HFFc6 (cell line): ENCODE measurements at places on chromosomes 1 and 21. TPM values are rescaled to one million over a fixed set of nuclear protein-coding genes. Genes with fewer than 3 reads are reported as not detected.

DNA sequence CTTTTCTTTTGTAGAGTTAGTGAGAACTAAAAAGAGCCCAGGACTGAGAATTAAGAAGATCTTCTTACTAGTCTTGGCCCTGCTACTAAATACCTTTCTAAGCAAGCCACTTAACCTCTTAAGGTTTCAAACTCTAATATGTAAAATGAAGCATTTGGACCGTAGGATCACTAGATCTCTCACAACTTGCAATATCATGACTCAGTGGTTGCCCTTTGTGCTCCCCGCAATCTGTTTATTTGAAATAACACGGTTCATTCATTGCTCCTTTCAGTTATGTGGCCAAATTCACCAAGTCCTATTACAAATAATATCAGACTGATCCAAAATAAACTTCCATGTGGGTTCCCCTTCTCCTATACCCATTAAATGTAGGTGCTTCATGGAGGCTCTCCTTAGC is 10.8 kb downstream of the PALMD start:
- no peak for DNase-seq

DNA sequence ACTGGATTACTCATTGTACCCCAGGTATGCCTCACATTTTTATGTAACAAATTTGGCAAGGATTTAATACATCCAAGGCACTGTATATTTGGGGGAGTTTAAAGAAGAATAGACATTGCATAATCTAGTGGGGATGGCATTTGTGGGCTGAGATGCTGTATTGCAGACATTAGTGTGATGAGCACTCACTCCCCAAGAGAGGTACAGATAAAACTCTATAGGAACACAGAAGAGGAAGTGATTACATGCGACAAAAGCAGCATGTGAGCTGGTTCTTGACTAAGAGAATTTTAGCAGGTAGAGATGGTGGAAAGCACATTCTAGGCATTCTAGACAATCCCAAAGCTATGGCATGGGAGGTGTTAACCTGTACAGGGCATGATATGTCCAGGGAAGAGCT is 24.2 kb upstream of the CDC14A start:
- DNase-seq: no peak

- DNase-seq: no peak
Observed at GRCh38 chr1:173009597-173009996, 41.1 kb downstream of the TNFSF18 start.

DNA sequence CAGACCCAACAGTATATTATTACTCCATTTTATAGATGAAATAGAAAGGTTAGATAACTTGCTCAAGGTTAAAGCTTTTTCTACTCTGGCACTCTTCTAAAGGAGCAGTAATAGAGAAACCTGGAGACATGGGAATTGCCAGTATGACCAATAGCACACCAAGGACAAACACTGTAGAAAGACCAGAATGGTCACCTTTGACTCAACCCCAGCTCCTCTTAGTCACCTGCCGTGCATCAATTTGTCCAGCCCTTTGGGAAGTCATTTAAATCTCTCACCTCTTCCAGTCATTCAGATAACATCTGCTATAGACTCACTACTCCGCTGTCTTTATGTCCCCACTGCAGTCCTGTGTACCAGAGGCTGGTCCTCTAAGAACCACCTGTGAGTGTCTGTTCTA is 23.9 kb upstream of the SLC44A3 start:
- no peak for DNase-seq

DNA sequence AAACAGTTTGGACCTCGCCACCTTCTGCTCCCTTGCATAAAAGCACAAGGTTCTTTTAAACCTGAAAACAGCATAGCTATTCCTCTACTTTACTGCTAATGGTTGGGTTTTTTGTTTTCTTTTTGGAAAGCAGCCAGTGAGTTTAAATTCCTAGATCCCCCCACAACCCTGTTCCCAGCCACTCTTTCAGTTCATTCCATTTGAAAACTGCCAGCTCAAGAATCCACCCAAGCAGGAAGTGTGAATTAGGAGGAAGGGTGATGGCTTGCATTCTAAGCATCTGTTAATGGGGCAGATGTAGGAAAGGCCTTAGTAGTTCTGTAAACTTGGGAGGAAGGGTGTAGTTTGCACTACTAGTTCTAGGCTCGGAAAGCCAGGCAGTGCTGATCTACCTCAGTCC is 172.9 kb upstream of the HOOK1 start:
- no peak for DNase-seq

DNA sequence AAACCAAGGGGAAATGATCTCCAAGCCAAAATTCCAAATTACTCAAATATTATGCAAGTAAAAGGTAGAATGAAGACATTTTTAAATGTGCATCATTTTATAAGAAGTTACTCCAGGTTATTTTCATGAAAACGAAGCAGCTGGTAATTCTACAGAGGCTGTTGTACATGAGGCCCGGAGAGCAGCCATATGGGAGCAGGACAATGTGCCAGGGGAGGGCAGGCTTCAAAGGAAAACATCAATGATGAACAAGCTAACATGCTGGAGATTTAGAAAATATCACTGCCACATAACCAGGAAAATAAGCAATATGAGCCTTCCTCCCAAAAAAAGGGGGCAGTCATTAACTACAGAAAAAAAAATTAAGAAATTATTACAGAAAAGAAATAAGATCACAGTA is 109.1 kb downstream of the TIAM1 start:
- no peak for DNase-seq

DNA sequence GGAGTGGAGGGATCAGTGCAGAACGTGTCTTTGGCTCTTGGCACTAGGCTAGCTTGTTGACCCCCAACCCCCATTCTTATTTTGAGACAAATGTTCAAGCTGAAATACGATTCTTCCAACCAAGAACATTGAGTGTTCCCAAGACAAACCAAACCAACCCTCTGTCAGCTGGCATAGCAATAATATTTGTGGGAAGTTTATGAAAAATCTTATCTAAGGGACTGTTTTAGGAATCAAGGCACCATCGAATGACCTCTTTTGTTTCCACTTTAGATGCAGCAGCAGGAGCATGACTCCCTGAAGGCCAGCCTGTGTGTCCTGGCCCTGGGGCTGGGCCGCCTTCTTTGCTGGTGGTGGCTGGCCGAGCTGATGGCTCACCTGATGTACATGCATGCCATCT is 89.2 kb downstream of the HHAT start:
- DNase-seq: no peak

GRCh38 chr21:15018382-15018781 is 46.4 kb downstream of the NRIP1 start:
- DNase-seq: no peak

DNA sequence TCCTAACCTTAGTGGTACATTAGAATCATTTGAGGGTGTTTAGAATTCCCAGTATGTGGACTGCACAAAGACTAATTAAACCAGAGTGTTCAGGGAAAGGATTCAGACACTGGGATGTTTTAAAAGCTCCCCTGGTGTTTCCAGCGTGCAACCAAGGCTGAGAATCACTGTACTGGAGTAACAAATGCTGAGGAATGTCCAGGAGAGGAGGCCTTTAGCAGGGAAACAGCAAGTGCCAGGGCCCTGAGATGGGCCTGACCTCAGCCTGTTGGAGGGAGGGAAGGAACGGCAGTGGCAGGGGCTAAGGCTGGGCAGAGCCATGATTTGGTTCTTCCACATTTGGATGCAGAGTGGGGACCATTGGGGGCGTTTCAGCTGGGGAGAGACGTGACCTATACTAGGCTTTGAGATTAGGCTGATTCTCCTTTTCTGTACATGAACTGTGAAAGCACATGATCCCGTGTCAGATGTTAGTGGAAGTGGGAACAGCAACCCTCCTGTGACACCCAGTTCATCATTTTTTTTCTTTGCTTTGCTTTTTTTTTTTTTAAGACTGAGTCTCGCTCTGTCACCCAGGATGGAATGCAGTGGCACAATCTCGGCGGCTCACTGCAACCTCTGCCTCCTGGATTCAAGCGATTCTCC is 49.3 kb downstream of the KANK4 start:
- no peak for DNase-seq

DNA sequence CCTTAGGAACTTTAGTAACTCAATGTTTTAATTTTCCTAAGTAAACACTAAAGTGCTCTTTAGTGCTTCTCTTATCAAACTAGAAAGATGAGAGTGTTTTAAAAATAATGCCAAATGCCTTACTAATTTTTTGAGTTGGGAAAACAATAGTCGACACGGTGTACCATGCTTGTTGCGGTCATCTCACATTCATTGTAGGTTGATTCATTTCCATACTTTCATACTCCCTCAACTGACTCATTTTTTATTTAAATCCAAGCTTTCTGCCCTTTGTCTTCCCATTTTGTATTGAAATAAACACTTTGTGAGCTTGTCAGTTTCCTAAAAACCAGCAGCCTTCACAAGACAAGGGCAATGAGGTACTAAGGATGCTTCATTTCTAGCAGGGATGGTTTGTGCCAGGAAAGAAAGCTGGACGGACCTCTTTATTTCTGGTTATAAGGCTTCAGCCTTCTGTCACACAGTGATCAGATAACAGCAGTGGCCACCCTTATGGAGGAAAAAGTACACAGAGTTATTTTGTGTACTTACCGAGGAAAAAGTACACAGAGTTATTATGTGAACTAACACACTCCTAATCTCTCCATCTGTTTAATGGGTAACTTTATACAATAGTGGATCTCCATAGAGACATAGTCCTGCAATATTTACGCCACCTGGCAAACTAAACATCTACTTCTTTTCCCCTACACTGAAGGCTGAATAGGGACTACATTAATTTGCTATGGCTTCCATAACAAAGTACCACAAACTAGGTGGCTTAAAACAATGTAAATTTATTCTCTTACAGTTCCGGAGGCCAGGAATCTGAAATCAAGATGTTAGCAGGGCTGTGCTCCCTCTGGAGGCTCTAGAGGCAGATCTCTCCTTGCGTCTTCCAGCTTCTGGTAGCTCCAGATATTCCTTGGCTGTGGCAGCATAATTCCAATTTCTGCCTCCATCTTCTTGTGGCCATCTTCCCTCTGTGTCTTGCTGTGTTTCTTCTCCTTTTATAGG is 13.0 kb upstream of the CCDC190 start:
- DNase-seq: peak; percentile 75

DNA sequence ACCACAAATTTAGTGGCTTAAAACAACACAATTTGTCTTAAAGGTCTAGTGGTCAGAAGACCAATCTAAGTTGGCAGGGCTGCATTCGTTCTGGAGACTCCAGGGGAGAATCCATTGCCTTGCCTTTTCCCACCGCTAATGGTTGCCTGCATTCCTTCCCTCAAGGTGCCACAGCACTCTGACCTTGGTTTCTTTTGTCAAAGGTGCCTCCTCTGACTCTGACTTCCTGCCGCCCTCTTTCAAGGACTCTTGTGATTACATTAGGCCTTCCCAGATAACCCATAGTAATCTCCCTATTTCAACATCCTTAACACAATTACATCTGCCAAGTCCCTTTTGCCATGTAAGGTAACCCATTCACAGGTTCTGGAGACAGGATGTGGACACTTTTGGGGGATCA is 145.3 kb downstream of the S1PR1 start:
- DNase-seq: no peak

- no peak for DNase-seq
Observed at GRCh38 chr1:229879746-229880145, 187.3 kb upstream of the GALNT2 start.

- DNase-seq: no peak
Observed at GRCh38 chr1:113320272-113320671, 70.0 kb upstream of the MAGI3 start.

GRCh38 chr1:169884634-169885033 is 9.1 kb downstream of the SCYL3 start:
- peak; percentile 4 for DNase-seq

- no peak for DNase-seq
Observed at GRCh38 chr1:233252441-233252840, 43.1 kb downstream of the PCNX2 start.

- no peak for DNase-seq
Observed at GRCh38 chr1:78088015-78088414, 42.2 kb downstream of the GIPC2 start.

- DNase-seq: no peak
Observed at GRCh38 chr1:244074559-244075171, 23.6 kb downstream of the ZBTB18 start.

DNA sequence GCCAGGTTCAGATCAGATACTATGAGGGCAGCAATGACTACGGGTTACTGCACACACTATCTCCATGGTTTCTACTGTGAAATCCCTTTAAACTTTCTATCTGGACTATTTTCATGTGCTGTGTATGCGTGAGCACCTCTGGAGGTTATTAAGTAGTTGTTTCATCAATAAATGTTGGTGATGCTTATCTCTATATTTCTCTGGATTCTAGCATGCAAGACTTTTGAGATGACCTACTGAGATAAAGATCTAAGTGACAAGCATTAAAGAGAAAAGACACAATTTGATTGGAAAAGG is 194.0 kb downstream of the NRIP1 start:
- no peak for DNase-seq

DNA sequence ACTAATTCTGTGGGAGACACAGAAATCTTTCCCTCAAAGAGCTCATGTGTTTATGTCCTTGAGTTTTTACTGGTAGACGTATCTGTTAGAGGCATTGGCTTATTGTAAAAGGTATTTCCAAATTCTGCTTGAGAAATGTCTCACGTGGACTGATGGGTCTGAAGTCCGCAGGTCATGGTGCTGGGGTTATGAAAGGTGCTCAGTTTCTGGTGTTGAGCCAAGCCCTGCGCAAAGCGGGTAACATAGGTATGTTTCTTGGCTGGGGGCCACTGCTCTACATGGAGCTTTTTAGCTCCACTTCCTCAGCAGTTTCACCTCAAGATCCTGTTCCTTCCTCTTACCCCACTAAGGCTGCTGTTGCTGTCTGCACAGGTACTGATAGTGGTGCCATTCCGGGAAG is 10.8 kb downstream of the UTP25 start:
- no peak for DNase-seq

DNA sequence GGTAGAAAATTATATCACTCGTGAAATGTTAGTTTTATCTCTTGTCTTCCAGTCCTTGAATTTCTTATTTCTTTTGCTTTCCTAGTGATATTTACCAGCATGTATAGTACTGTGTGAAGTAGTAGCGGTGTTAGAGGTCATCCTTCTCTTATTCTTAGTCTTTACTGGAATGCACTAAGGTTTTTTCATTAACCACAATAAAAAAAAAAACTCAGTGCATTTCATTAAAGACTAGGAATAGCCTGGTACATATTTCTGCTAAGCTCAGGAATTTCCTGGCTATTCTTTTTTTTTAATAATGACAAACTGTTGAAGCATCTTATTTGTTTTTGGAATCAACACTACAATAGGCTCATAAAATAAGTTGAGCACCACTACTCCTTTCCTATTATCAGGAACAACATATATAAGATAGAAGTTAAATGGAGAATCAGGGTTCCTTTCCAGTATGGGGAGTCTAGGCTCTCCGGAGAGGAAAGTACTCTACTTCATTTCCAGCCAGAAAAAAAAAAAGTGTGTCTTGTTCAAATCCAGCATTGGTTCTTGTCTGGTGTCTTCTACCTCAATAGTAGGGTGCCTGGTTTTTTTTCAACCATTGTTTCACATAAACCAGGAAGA is 60.0 kb downstream of the TNFSF18 start:
- DNase-seq: peak; percentile 66

- DNase-seq: peak; percentile 98
Observed at GRCh38 chr1:204417074-204417997, 5.7 kb upstream of the PPP1R15B start.

Gene PEAR1
- 3.3 to 23.6 TPM (median 3.6 TPM) in 3 replicates for total RNA-seq

Gene ADGRL2
- 1.8 to 11.1 TPM (median 8.8 TPM) in 3 replicates for total RNA-seq

Gene KRTAP13-2
- total RNA-seq: not detected in 3 replicates

Gene MAEL
- not detected in 3 replicates for total RNA-seq

Gene KRTAP12-2
- not detected in 3 replicates for total RNA-seq

Gene RNF187
- total RNA-seq: 121 to 133 TPM (median 132 TPM) in 3 replicates

Gene DYNLT5
- total RNA-seq: 0.85 to 2.4 TPM (median 1.3 TPM) in 3 replicates

Gene MIB2
- 42.0 and 51.0 TPM in 2 replicates for total RNA-seq

Gene DNASE2B
- total RNA-seq: not detected in 3 replicates

Gene PSMB2
- total RNA-seq: 81.1 to 106 TPM (median 90.1 TPM) in 3 replicates
